ENCODE measurements at places on chromosomes 3 and 15.

DNA sequence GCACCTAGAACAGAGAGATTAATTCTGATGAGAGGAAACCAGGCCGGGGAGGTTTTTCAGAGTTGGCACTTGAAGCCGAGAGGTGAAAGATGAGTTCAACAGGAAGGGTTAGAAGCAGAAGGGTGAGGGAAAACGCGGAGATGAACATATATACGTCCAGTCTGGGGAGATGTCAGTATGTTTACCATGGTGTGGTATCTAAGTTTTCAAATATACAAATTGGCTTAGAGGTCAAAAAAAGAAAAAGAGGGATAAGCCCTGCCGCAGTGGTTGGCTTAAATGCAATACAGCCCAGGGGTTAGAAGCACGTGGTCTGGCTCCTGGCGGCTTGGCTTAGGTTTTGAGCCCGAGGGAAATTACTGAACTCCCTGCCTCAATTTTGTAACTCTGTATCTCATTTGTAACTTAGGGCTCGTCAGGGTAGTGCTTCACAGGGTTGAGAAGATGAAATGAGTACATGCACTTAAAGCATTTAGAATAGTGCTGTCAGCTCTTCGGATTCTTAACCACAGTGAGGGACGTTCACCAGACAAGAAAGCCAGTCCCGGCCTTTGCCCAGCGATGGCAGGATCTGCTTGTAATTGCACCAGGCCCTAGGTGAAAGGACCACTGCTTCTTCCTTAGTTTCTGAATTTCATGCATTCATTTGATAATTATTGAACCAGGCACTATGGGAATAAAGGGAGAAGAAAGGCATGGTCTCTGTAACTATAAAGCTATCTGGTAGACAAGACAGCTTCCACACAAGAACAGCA is 6.4 kb downstream of the HES1 start:
- no peak for DNase-seq

- no peak for DNase-seq
These were observed 41.7 kb upstream of the PCSK6 start for GRCh38 chr15:101531170-101531569.

GRCh38 chr3:51997935-51998596 is 2.4 kb upstream of the RPL29 start:
- DNase-seq, result no peak

DNA sequence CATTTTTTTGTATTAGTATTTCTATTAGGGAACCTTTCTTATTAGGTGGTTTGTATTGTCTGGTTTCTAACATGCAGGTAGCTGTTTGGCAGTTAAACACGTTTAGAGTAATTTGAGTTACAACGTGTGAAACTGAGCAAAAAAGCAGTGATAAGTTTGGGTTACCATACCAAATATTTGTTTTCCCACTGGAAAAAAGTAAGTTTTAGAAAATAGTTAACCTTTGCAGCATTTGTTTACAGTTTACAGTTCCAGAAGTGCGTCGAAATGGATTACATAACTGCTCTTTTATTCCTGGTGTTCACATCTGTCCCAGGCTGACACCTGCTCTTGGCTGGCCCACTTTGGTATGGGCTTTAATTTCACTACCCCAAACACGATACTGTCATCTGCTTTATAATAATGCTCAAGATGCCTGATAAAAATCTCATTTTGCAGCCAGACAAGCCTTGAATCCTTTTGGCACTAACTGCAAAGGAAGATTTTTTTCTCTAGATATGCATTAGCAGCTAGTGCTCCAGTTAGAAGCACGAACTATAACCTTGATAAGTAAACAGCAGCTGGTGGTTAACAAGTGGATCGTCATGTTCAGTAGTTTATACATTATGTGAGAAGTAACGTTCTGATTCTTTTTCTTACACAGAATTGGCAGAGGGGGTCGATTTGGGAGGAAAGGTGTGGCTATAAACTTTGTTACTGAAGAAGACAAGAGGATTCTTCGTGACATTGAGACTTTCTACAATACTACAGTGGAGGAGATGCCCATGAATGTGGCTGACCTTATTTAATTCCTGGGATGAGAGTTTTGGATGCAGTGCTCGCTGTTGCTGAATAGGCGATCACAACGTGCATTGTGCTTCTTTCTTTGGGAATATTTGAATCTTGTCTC is 5.3 kb downstream of the EIF4A2 start:
- DNase-seq, result no peak

- no peak for DNase-seq
These were observed 121.2 kb upstream of the RASGRP1 start for GRCh38 chr15:38685686-38686339.

DNA sequence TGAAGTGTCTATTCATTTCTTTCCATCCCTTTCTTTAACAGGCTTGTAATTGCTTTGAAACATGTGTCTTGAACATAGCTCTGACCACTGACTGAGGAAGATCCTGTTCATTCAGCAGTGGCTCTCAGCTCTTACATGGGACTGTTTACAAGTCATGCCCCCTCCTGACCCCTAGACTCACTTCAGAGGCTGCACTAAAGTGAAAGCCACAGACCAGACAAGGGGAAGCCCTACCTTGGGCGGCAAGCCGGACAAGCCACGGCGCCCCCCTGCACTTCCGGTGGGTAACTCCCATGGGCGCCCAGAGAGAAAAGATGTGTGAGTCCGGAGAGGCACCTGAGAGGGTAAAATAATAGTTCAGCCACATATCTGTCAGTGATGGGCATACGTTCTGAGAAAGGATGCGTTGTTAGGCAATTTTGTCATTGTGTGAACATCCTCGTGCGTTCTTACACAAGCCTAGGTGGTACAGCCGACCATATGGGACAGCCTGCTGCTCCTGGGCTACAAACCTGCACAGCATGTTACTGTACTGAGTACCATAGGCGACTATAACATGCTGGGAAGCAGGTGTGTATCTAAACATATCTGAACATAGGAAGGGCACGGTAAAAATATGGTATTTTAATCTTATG is 116.2 kb downstream of the CHSY1 start:
- no peak for DNase-seq

DNA sequence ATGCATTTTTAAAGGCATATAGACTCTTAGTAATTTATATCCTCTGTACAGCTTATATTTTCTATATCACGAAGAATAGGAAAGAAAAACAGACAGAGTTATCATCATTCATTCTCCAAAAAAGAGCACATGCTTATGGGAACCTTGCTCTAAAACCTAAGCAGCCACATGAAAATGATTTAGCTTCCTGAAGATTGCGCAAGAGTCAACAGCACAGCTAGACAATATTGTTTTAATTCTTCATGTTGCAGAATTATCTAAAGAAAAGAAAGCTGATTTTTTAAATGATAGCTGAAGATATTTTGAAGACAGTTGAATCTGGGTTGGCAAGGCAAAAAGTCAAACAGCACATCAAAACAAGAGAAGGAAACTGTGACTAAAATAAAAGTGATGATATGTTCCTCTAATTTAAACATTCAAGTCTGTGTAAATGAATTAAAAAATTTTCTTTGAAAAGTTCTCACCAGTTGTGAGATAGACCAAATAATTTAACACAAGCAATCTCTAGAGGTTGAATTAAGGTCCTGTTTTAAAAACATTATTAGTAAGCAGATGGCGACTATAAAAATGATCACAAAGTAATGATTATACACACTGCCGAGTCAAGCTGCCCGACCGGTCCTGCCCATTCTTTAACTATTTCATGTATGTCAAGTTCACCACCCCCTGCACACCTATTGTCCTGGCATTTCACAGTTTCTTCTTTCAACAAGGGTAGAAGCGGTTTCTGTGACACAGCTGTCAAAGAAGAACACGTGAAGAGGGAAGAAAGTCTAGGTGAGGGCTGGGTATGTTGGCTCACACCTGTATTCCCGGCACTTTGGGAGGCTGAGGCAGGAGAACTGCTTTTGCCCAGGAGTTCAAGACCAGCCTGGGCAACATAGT is 74.2 kb upstream of the BHLHE40 start:
- DNase-seq, result no peak

DNA sequence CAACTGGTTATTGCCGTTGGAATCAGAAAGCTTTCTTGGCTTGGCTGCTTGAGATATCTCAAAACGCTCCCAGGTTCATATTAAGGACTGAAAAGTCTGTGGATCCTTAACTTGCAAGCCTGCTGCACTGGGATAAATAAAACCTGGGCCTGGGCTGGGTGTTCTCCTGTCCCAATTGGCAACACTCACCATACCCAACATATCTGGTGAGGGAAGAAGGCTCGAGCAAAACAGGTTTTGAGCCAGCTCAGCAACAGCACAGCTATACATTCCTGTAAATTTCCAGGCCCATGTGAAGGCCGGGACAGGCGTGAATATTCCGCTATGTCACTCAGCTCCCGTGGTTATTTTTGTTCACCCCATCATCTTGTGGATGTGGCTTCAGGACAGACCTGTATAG is 169.0 kb upstream of the BCL6 start:
- DNase-seq, result no peak

GRCh38 chr3:133113927-133114597 is 75.9 kb downstream of the TMEM108 start:
- no peak for DNase-seq

DNA sequence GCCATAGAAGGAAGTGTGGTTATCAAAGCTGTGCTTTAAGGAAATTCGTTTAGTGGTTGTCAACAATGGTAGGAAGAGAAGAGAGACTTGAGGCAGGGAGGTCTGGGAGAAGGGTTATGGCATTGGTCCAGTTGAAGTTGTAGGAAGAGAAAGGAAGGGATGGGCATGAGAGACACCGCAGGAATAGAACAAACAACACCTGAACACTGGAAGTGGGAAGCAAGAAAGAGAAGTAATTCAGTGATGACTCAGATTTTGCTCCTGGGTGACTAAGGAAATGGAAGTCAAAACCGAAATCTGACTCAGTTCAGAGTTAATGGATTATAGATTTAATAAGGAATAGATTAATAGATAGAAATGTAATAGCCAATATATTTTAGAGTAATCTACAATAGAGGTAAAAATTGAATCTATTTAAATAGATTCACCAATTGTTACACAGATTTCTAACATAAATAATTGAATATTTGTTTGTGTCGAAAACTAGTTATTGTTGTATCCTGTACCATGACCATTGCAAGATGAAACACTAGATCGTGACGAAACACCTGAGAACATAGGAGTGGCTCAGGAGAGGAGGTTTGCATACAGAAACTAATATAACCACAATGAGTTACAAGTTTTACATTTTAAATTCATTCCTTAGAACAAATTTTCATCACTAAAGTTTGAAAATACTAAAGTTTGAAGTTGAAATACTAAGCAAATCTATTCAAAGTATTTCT is 36.0 kb downstream of the THBS1 start:
- DNase-seq, result no peak

DNA sequence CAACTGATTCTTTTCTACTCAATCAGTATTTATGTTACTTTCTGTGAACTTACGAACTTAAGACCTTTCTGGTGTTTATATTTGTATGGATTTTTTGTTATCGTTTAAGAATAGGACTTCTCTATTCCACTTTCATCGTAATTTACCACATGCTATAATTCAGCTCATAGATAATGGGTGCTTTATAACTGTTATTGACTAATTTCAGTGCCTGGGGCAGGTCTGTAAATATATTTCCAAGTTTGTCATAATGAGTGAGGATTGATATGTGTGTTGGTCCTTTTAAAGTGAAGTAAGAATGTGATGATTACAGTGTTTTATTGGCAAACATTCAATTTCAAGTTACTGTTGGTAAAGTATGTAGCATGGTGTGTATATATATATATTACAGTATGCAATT is 1.8 kb upstream of the NAALADL2 start:
- no peak for DNase-seq

DNA sequence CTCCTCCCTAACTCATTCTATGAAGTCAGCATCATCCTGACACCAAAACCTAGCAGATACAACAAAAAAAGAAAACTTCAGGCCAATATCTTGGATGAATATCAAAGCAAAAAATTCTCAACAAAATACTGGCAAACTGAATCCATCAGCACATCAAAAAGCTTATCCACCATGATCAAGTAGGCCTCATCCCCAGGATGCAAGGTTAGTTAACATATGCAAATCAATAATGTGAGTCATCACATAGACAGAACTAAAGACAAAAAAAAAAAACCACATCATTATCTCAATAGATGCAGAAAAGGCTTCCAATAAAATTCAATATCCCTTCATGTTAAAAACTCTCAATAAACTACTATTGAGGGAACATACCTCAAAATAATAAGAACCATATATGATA is 306.8 kb upstream of the TMC3 start:
- no peak for DNase-seq

- DNase-seq, result no peak
These were observed 161.5 kb upstream of the MCTP2 start for GRCh38 chr15:94069844-94070243.

GRCh38 chr3:115513416-115513800 is 109.9 kb upstream of the GAP43 start:
- DNase-seq, result no peak

DNA sequence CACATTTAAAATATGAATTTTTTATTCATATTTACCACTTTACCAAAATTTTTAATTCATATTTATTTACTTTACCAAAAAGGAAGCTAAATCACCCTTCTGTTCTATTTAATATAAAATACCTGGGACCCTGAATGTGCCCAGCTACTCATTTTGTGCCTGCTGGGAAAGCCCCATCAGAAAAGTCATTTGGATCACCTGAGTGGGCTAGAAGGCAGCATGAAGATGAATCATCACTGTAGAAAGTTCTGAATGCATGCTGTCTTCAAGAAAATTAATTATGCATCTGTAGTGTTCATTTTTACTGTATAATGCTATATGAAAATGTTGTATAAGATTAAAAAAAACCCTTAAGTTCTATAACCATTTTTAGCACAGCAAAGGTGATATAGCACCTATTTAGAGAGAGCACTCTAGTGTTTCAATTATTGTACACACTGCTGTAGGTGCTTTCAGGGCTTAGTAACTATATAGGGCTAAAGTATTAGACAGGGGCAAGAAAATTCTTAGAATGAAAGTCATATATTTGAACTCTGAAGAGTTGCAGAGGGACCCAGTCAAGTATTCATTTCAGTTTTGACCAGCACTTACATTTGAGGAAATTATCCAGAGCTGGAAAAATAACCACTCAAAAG is 175.1 kb downstream of the NFKBIZ start:
- no peak for DNase-seq

DNA sequence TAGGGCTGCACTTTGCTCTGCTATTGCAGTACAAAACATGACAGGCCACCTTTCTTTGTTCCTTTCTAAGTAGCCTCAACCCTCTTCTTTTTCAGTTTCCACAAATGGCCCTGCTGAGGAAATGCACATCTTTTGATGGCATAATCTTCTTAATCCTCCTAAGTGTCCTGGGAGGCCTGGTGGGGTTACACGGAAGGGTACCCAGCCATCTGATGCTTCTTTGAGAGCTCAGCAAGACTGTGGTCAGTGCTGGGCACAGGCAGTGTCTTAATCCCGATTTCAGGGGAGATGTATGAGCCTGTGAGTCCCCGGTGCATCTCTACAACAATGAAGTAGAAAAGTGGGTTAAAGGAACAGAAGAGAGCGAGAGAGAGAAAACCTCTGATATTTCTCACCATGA is 404.8 kb downstream of the GRM7 start:
- no peak for DNase-seq

Data from stimulated activated CD4-positive, alpha-beta T cell treated with anti-CD3 and anti-CD28 coated beads, Interleukin-1b, Interleukin-23, amount 100 ng/mL, for 1 hour (primary cell).